ENCODE measurements at places on chromosomes 5 and 9.

- DNase-seq: no peak
Observed at GRCh38 chr9:114003758-114004157, 74.3 kb downstream of the AMBP start.

- DNase-seq: no peak
Observed at GRCh38 chr5:51389288-51389576, 6.0 kb downstream of the ISL1 start.

DNA sequence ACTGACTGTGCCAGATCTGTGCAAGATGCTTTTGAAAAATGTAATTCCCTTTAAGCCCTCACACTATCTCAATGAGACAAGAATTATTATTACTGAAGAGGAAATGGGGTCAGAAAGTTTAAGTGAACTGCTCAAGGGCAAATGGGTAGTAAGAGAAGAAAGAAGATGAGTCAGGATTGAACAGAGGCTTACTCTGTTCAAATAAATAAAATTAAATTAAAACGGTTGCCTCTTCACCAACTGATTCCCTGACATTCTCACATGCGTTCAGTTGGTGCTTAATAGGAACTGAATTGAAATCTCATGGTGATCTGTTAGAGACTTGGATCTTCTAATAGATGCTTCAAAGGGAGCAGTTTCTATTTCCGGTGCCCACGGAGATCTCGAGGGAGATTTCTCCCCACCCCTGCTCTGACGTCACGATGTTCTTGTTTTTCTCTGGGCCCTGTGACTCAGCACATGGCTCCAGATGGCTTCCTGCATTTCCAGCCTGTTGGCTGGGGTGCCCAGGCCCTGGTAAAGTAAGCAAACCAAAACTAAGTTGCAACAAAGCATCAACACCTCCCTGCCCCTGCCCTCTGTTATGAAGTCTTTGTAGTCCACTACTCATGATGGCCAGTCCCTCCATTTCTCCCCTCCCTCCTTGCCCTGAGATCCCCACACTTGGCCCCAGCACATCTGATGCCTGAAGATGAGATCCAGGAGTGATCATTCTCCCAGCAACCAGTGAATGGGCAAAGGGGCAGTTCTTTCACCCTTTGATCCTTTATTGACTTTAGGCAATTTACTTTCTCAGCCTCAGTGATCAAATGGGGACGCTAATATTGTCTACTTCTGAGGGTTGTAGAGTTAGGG lies 106.1 kb upstream of the CPEB4 start:
- DNase-seq: peak; percentile 76

GRCh38 chr9:127426756-127427155 lies 2.6 kb downstream of the ZNF79 start:
- DNase-seq: no peak

GRCh38 chr5:170788626-170789304 lies 5.2 kb downstream of the GABRP start:
- DNase-seq: no peak

GRCh38 chr9:113915817-113916434 lies 39.8 kb downstream of the ZNF618 start:
- DNase-seq: no peak

DNA sequence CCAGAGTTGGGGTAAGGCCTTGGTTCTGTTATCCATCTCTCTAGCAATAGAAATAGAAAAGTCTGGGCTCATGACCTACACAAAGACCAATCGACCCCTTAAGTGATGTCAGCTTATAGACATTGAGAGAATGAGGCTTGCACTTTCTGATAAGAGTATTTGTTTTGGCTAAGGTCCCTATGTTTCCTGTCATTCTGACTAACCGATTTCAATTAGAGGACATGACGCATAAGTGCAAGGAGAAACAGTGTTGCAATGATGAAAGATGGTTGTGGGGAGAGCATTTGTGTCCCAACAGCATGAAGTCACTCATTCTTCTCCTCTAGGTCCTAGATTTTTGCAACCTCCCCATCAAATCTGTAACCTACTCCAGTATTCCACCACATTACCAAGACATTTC lies 255.1 kb downstream of the MAT2B start:
- peak; percentile 93 for DNase-seq

DNA sequence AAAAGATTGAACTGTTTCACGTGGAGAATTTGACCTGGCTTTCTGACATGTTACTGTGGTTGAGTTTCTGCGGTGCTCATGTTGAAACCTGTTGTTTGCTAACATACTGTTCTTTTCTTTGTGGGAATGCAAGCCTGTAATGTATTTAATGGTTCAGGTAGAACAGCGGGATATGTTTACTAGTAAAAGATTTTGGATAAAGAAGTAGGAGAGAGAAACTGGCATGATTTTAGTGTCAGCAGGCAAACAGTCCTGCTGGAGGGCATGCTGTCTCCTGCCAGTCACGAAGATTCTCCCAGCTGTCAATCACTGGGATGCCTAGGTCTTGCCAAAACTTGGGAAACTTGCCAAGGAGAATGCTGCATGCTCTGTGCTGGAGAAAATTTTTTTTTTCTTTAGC lies 263.5 kb downstream of the TAF11L14 start:
- DNase-seq: no peak

DNA sequence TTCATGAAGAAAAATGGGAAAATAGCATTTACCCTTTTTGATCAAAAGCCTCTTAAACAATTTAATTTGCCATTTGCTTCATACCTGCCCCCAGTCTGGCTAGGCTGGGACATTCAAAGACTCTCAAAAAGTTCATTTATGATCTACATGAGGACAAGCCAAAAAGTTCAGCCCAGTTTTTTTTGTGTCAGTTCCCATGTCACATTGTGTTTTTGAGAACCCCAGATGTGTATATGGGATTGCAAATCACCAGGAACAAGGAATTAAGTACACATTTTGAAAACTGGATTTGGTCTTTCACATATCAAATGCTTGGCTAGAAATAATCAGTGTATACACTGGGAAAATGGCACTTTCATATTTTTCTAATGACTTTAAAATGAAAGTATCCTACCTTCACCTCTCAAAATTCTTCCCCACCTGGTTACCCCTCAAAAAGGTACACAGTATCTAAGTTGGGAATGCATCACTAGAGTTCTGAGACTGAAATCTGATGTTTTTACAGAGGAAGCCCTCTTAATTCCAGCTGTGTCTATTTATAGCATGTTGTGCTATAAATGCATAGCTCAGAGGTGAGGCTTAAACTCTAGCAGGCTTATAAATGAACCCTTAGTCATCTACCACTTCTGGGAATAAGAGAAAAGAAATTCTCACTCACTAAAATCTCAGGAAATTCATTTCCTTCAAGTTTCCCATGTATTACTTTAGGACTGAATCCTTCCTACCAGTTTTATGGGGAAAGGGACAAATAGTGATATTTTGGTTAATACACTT lies 9.3 kb downstream of the STOM start:
- peak; percentile 77 for DNase-seq

DNA sequence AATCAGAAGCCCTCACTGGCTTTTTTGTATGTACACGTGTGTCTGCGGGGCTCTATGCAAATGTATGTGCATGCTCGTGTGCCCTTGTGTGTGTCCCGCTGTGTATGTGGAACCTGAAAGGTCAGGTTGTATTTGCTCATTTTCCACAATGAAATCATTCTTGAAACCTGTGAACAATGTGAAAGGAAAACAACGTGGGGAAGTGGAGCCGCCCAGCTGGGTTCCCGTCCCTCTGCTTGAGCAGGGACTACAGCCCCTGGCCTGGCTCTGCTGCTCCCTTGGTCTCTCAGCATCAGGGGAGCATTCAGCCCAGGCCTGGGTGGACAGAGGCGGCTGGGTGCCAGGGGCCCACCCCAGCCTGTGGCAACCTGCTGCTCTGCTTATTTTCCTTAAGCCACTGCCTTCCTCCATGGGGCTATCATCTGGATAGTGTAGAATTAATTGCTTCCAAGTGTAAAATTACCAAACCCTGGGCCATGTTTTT lies 3.0 kb downstream of the ECSCR start:
- no peak for DNase-seq

DNA sequence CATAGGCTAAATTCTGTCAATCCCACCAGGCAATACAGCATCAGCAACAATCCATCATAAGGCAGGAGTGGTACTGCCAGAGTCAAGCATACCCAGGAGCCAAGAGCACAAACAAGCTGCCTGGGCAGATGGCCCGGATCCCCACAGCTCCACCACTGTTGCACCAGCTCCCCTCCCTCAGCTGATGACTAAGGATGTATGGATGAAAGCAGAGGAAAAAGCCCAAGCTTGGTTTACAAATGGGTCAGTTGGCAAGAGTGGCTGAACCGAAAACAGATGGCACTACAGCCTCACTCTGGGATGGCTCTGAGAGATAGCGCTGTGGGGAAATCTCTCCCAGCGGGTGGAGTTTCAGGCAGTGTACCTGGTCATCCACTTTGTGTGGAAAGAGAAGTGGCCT lies 29.4 kb downstream of the DROSHA start:
- DNase-seq: no peak

- no peak for DNase-seq
Observed at GRCh38 chr5:59117320-59117719, 534.4 kb downstream of the RAB3C start.

DNA sequence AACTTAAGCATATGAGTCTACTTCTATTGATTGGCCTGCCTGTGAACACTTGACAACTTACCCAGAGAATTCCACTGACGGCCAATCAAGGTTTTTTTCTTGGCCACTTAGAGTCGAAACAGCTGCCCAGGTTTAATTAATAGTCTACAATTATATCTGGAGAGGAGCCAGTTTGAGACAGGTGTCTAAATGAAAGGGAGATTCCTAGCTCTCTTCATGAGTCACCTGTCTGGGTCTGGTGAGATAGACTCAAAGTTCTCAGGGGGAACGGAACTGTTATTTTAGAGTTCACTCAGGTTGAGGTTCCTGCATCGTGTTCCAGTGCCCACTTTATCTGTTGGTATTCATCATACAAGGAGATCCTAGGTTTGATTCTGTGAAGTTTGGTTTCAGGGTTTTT lies 111.0 kb downstream of the CD180 start:
- no peak for DNase-seq

- no peak for DNase-seq
Observed at GRCh38 chr9:134660407-134660806, 18.8 kb downstream of the COL5A1 start.

GRCh38 chr5:67202828-67203227 lies 6.2 kb upstream of the CD180 start:
- no peak for DNase-seq

- DNase-seq: no peak
Observed at GRCh38 chr9:128903871-128904620, 16.7 kb upstream of the PHYHD1 start.

DNA sequence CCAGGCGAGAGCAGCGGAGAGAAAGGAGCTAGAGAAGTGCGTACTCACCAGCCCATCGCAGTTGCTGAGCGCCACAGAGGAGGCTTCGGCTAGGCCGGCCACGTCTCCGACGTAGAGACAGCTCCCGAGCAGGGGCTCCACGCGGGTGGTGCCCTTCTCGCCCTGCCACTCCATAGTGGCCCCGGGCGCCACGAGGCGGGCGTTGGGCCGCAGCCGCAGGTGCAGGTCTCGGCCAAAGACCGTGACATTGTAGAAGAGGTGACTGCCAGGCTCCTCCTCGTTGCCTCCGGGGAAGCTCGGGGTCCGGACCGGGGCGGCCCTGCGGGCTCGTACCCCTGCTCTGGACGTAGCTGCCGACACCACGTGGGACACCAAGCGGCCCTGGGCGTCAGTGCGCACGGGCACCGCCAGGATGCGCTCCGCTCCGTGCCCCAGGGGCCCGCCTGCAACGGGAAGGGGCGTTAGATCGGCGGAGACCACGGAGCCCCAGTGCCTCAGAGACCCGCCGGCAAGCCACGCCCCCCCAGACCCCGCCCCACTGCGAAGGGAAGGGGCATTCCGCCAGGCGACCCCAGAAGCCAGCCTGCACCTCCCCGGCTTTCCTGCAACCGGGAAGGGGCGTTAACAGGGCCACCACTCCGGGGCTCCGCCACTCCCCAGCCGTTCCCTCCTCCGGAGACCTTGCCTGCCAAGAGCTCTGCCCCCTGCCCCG lies 1.4 kb downstream of the ADAMTS2 start:
- DNase-seq: no peak

GRCh38 chr9:1233568-1233967 lies 183.4 kb downstream of the DMRT2 start:
- DNase-seq: no peak

DNA sequence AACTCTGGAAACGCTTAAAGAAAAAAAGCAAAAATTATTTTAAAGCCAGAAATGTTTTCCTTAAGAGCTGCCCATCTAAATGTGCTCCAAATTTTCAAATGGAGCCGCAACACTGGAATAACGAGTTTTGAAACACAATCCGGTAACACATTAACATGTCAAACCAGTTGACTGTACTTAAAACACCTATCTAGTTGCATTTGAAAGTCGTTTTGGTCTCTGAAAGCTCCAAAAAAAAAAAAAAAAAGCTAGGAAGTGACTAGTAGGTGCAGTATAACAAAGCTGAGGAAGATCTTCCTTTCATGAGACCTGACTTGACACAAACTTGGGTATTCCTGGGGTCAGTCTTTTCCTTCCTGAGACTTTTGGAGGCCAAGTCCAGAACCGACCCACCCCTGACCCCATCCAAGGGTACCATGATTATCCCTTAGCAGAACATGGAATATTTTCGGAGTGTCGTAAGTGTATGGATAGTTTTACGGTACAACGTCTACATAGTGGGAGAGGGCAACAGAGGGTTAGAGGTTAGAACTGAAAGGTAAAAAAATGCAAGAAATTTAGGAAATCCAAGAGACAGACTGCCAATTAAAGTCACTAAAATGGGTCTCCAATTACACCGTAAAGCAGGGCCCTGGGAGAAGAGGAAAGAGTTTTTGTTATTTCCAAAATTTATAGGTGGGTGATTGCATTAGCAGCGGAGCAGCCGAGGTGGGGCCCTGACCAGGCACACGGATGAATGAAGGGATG lies 812 bp downstream of the CETN3 start:
- DNase-seq: no peak

DNA sequence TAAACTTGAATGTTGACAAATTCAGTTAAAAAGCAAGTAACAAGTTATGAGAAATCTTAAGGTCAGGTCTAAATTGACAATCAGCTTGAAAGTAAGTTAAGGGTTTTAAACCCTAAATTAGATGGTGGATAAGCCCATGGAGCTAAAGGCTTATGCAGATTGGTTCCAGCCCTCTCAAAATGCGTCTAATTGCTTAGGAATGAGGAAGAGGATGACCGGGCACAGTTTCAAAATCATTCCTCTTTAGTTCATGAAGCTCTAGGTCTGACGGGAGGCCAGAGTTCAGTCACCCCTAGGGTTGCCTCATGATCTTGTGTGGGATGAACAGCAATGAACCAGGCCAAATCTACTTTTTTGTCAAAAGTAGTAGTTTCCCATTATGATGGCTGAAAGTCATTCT lies 75.4 kb downstream of the SLC38A9 start:
- no peak for DNase-seq

DNA sequence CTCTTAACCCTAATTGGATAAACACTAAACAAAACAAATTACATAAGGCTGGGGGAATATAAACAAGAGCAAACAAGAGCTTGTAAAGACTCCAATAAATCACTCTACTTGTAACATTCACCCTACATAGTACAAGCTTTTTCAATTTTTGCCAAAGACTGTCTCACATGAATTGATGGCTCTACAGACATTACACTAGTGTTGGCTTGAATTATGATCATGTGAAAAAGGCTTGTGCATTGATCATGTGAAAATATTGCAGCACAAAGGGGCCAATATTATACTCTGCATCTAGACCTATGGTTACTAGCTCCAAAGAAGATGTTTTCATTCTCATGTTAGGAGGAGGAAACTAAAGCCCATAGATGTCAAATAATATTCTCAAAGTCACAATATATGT lies 212.6 kb downstream of the MCTP1 start:
- DNase-seq: no peak

- DNase-seq: peak; percentile 47
Observed at GRCh38 chr9:105681724-105682123, 12.6 kb upstream of the TMEM38B start.

GRCh38 chr5:59193616-59194319 lies 610.9 kb downstream of the RAB3C start:
- DNase-seq: peak; percentile 93

Data from HS-5 (cell line).